ENCODE measurements at places on chromosomes 6 and 20. TPM values are rescaled to one million over a fixed set of nuclear protein-coding genes. Genes with fewer than 3 reads are reported as not detected.

GRCh38 chr6:167163476-167164011, 5.8 kb upstream of the GPR31 start:
- no peak for DNase-seq

GRCh38 chr20:11060423-11061185, 386.8 kb upstream of the JAG1 start:
- DNase-seq: no peak

Gene TFAP2B
- not detected for total RNA-seq

DNA sequence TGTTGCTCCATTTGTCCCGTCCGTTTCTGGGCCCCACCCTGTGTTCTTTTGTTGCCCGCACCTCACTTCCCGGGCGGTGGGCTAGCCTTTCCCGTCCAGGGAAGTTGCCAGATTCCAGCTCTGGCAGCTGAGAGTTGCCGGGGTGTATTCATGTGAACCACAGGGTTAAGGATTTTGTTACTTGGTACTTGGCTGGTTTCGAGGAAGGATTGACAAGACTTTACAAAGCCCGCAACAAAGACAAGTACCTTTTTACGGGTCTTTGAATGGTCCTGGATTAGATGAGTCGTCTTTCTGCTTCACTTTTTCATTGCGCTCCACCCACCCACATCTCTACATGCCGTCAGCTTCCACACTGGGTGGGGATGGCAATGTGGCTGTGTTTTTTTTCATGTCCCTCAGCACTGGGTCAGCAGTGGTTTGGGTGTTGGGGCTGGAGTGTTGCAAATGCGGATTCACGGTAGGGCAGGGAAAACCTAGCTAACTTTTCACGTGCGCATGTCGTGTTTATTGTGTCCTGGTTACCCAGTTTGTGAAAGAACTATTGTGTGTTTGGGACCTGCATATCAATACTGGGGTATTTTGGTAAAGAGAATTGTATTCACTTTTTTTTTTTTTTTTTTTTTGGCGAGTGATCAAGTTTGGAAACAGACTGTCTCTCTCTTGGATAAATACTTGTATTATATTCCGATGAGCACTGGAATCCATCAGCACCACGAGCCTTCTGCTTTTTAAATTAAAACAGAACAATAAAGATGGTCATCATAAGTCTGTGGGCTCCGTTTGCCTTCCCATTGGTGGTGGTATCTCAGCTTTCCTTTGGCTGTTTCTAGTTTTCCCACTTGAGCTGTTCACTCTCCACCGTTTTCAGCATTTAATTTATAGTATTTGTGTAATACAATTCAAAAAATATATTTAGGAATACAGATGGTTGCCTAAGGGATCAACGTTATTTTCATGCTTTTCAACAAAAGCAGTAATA, 1.2 kb downstream of the DUSP22 start:
- DNase-seq: peak; percentile 26

DNA sequence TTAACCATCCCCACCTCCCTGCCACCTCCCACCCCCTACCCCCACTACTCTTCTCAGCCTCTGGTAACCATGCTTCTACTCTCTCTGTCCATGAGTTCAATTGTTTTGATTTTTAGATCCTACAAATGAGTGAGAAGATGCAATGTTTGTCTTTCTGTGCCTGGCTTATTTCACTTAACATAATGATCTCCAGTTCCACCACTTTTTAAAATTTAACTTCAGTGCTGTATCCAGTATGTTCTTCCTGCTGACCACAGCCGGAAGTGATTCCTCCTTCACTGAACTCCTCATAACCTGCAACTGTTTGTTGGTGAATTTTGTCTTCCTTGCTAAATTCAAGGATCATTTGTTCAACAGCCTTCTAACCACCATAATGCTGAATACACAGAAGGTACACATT, 3.9 kb downstream of the MAP7 start:
- no peak for DNase-seq

DNA sequence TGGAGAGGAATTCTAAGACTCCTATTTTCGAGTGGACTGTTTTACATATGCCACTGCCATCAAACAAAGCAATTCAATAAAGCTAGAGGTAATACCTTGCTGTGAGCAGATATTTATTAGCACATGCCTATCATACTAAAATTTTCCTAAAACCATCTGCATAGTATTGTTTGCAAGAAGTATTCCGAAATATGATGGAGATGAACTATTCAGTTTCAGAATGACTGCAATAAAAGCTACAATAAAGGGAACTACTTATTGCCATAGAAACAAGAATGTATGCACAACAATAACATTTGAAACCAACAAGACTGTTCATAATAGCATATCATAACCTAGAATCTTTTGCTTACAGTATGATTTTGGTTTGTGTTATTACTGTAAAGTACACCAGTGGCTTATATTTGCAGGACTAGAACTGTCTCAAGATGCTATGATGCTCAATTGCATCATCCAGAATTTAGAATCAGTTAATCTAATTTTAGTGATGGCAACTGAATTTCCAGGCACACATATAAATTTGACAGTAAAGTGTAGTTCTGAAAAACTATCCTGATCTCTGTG, 144.3 kb downstream of the GRIK2 start:
- DNase-seq: no peak

Gene SMAP1
- total RNA-seq: 18.9 TPM

GRCh38 chr6:48073976-48074767, 36.8 kb downstream of the PTCHD4 start:
- peak; percentile 55 for DNase-seq

DNA sequence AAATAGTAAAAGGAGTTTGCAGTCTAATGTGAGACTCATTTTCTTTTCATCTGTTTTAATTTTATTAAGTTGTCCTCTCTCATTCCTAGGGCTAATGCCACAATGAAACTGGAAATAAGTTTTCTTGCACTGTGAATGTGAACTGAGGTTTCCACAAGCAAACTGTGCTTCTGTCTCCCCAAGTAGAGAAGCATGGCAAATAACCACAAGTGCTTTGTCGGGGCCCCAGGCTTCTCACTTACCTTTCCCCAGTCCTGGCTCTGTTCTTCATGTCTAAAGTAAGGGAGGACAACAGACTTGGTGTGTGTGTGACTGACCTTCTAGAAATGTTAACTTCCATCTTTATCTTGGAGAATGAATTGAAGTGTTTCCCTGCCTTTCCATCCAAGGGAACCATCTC, 80.8 kb downstream of the CBFA2T2 start:
- no peak for DNase-seq

- DNase-seq: no peak
Measured at GRCh38 chr6:114151064-114151690, 180.2 kb upstream of the HDAC2 start.

- no peak for DNase-seq
Measured at GRCh38 chr6:45299096-45299581, 29.0 kb upstream of the RUNX2 start.

Gene AGER
- 1.4 TPM for total RNA-seq

DNA sequence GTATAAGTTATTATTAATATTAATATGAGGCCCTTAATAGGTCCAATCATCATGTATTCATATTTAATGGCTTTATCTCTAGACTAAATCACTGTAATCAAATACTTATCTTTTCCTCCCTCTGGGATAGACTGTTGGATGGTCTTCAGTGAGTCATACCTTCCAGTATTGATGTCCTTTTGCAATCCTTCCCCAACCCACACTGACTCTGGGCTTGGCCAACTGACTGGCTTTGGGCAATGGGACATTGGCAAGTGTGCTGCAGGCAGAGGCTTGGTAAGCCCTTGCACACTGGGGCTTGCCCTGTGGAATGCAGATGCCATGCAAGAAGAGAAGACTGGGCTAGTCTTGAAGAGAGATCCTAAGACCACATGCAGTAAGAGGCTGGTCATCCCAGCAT, 136.6 kb downstream of the CCDC170 start:
- DNase-seq: no peak

GRCh38 chr6:22749696-22750095, 180.3 kb downstream of the HDGFL1 start:
- no peak for DNase-seq

Gene CST4
- not detected for total RNA-seq

DNA sequence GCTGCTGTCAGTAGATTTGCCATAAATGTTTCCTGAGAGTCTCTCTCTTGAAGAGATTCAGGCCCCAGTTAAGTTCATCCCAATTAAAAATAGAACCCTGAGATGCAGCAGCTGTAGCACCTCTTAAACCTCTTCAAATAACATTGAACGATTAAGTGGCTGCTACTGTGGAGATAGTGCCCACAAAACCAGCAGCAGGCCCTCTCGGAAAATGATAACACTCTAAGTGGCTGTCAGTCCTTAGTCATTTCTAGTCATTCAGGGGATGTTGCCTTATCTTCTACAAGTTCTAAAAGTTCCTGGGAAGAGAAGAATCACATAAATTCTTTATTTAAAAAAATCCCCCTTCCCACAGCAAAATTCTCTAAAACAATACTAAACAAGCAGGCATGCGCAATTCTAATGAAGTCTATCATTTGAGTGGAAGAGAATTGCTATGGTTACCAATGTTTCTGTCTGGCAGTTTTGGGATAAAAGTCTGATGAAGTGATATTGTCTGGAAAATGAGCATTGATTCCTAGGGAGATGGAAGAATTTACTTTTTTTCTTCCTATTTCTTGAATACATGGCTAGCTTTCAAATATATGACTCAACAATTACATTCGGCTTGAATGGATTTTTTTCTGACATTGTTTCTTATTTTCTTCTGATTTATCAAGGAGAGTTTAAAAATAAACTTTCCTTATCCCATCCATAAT, 131.9 kb downstream of the TRMT11 start:
- no peak for DNase-seq

DNA sequence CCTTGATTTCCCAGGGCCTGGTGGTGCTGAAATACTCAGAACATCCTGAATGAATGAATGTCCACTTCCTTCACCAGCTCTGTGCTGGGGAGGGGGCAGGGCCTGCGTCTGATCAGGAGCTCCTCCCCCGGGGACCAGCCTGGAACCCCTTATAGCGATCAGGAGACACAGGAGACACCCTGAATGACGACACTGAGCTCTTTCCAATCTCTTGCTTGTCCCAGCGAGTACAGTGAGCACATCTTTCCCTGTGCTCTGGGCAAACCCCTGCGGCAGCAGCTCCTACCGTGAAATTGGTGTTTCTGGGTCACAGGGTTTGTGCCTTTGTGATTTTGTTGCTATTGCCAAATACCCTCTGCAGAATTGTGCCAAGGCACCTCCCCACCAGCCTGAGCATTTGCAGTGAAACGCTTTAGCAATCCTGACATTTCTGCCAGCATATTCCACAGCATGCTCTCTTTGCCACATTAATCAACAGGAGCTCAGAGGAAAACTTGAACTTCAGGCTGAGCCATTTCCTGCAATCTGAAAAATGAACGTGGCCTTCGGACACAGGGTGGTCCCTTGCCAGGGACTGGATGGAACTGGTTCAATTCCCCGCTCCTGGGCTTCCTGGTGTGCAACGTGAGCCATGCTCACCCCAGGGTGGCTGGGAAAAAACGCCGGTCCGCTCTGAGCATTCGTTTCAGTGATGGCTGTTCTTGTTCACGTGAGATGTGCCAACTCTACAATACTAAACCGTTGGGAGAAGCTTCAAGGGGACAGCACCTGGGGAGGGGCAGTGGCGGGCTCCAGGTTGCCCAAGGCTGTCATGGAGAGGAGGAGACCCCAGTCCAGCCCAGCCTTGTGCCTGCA, 23.1 kb upstream of the MRGBP start:
- DNase-seq: peak; percentile 88

Gene RAET1E
- 2.8 TPM for total RNA-seq

DNA sequence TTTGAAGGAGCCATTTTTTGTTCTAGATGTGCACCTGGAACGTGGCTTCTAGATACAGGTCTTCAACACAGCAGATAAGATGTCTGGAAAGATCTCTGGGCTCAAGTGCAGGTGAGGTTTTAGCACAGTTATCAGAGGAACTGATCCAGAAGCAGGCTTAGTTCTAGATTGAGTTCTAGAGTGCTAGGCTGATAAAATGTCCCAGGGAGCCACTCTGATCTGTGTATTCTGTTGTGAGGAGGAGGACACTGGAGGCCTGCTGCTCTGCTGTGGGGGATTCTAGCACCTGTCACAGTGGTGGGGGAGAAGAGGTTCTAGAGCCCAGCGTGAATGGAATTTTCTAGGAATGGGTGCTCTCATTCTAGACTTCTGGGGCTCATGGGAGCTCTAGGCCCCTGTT, 12.0 kb upstream of the CCM2L start:
- DNase-seq: no peak

GRCh38 chr20:61477451-61477861, 225.4 kb downstream of the CDH4 start:
- DNase-seq: no peak

All from MG63 (cell line).